Aorta (tissue), 5 donors: ENCODE measurements at places on chromosomes 7 and 10. TPM values are rescaled to one million over a fixed set of nuclear protein-coding genes. Genes with fewer than 3 reads are reported as not detected.
A peak's percentile ranks its signal among the peaks of the same experiment; 100 is the strongest.

- DNase-seq, result no peak
- H3K4me1 ChIP-seq, result no peaks in the 10 kb centered on the region
Observed at GRCh38 chr7:20541608-20542349, 73.7 kb upstream of the ABCB5 start.

SFTPA1 gene
- not detected for total RNA-seq

- H3K27me3 ChIP-seq, result no peaks in the 10 kb centered on the region
- no peak overlapping the region for H3K4me3 ChIP-seq
- no peak overlapping the region for H3K27ac ChIP-seq
- H3K36me3 ChIP-seq, result peaks cover 15% of the 10 kb centered on the region
Observed at GRCh38 chr7:139068544-139069399, 32.9 kb upstream of the ZC3HAV1L start.

DNA sequence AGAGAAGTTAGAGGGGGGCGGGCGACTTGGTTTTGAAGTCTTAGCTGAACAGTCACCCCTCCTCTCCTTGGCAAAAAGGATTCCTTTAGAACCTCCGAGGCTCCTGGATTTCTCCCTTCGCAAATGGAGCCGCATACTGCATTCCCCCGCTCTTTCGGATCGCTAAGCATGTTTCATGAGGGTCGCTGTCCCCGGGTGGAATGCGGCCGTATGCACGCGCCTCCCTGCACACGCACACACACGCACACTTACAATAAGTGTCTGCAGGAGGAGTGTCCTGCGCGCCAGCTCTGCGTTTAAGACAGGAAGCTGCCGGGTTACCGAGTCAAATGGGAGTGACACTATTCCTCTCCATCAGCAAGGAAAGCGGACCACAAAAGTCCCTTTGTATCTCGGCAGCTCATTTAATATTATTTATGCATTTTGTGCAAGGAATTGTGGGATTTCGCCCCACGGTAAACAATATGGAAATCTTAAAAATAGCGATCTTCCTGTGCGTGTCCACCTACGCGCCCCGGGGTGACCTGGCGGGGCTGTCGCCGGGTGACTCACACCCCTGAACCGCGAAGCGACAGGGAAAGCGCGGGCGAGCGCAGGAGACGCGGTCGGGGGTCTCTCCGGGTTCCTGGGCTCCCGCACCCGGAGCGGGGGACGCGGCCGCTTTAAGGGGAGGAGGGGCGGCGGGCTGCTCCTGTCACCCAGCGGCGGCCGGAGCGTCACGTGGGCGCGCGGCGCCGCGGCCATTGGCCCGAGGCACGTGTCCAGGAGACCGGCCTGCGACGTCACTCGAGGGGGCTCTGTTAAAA is 988 bp upstream of the EN2 start:
- no peaks in the 10 kb centered on the region for H3K4me1 ChIP-seq
- H3K4me3 ChIP-seq, result peak overlapping the region; percentile 35
- H3K27ac ChIP-seq, result no peak overlapping the region
- H3K27me3 ChIP-seq, result peaks cover under 1% of the 10 kb centered on the region
- DNase-seq, result peak; percentile 68
